ENCODE measurements at places on chromosomes 1 and 21.

- no peak for DNase-seq
These were observed 8.5 kb downstream of the CELSR2 start for GRCh38 chr1:109257682-109258421.

DNA sequence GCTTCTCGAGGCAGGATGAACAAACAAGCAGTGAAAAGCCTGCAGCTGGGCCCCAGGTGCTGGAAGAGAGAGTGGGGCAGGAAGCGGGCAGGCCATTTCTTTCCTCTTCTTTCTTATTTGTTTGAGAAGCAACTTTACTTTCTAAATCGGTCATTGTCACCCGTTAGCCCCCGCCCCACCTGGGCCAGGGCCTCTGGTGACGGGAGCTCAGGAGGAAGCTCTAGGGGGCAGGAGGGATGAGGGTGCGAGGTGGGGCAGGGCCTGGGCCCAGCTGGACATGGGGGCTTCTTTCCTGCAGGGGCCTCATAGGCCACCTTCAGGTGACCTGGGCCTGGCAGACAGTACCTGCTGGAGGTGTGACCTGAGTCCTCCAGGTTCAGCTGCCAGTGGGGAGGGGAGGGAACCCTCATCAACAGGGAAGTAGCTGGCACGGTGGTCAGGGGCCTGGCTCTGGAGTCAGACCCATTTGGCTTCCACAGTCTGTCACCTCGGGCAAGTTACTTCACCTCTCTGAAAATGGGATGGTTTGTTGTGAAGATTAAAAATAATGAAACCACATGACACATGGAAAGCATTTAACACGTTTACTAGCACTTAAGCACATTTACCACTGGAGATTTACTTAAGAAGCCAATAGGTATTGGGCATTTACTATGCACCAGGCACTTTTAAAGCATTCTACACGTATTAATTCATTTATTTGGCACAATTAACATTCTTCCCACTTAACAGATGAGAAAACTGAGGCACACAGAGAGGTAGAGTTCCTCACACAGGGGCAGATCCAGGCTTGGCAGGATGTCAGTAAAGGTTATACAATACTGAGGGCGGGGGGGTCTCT, 54.1 kb upstream of the ID3 start:
- DNase-seq = no peak

- no peak for DNase-seq
These were observed 193.8 kb downstream of the LMX1A start for GRCh38 chr1:165162671-165163241.

DNA sequence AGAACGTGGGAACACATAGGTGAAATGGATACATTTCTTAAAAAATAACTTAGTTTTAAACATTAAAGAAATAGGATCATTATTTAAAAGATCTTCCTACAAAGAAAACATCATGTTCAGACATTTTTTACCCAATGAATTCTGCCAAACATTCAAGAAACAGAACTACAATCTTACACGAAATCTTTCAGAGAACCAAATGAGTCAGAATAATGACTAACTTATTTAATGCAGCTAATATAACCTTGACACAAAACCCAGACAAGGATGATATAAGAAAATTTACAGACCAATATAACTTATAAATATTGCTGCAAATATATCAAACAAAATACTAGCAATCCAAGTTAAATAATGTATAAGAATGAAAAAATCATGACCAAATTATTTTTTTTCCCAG, 220.1 kb upstream of the KCNK2 start:
- no peak for DNase-seq

GRCh38 chr1:22922640-22923039, 50.0 kb downstream of the LACTBL1 start:
- no peak for DNase-seq

- DNase-seq = peak; percentile 23
These were observed 89.8 kb downstream of the OLFML2B start for GRCh38 chr1:161933592-161934588.

All from suppressor macrophage treated with lipopolysaccharide for 4 hours (primary cell).